ENCODE measurements at places on chromosomes 7 and 10.

DNA sequence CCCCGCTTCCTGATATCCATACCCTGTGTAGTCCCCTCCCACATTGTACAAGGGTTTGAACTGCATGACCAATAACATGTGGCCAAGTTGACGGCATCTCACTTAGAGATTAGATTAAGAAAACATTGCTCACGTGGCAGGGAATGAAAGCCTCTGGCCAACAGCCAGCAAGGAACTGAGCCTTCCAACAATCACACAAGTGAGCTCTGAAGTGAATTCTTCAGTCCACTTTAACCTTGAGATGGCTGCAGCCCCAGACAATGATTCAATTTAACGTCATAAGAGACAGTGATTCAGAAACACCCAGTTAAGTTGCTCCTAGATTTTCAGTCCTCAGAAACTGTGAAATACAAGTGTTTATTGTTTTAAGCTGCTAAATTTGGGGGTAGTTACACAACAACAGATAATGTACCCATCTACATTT is 165.9 kb upstream of the PLXNA4 start:
- DNase-seq: no peak
- no peak overlapping the region for H3K4me3 ChIP-seq
- no peaks in the 10 kb centered on the region for H3K4me1 ChIP-seq
- H3K36me3 ChIP-seq: no peaks in the 10 kb centered on the region
- no peak overlapping the region for H3K27ac ChIP-seq

DNA sequence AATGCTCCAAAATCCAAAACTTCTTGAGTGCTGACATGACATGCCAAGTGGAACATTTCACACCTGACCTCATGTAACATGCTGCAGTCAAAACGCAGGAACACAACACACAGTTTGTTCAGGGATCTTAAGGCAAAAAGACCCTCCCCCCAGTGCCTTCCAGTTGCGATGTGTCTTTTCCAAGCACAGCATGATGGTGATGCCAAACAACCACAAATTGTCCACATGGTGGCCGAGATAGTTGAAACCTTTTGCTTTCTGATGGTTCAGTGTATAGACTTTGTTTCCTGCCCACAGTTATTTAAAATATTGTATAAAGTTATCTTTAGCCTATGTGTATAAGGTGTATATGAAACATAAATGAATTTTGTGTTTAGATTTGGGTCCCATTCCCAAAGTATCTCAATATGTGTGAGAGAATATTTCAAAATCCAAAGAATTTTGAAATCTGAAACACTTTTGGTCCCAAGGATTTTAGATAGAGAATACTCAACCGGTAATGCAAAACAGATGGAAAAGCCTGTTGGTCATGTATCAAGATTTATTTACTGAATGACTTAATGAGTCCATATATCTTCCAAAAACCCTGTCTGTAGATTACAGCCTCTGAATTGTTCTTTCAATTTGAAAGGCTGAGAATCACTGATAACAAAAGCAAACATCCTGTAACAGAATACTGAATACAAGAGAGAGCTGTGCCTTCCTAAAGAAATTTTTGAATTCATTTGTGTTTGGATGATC is 93.4 kb upstream of the OIT3 start:
- no peak overlapping the region for H3K27ac ChIP-seq
- no peaks in the 10 kb centered on the region for H3K36me3 ChIP-seq
- no peaks in the 10 kb centered on the region for H3K27me3 ChIP-seq
- peaks cover 3% of the 10 kb centered on the region for H3K4me1 ChIP-seq
- no peak overlapping the region for H3K4me3 ChIP-seq
- DNase-seq: no peak

- no peak for DNase-seq
- no peaks in the 10 kb centered on the region for H3K27me3 ChIP-seq
- no peaks in the 10 kb centered on the region for H3K4me1 ChIP-seq
- H3K27ac ChIP-seq: no peak overlapping the region
Measured at GRCh38 chr10:129768437-129769355, 195.4 kb downstream of the EBF3 start.

GRCh38 chr7:78441737-78442136 is 643.2 kb downstream of the PHTF2 start:
- DNase-seq: no peak
- H3K27me3 ChIP-seq: no peaks in the 10 kb centered on the region
- no peak overlapping the region for H3K27ac ChIP-seq
- H3K4me3 ChIP-seq: no peak overlapping the region
- no peaks in the 10 kb centered on the region for H3K4me1 ChIP-seq

- peaks cover 64% of the 10 kb centered on the region for H3K27me3 ChIP-seq
- DNase-seq: no peak
- peak overlapping the region; percentile 10 for H3K4me3 ChIP-seq
- H3K4me1 ChIP-seq: peaks cover 67% of the 10 kb centered on the region
- H3K27ac ChIP-seq: no peak overlapping the region
Measured at GRCh38 chr7:155997431-155998327, 185.4 kb upstream of the SHH start.

GRCh38 chr10:51433949-51434475 is 265.4 kb downstream of the CSTF2T start:
- no peaks in the 10 kb centered on the region for H3K4me1 ChIP-seq
- H3K27me3 ChIP-seq: no peaks in the 10 kb centered on the region
- no peak for DNase-seq
- H3K36me3 ChIP-seq: no peaks in the 10 kb centered on the region

- H3K27me3 ChIP-seq: peaks cover 24% of the 10 kb centered on the region
- H3K36me3 ChIP-seq: no peaks in the 10 kb centered on the region
- no peaks in the 10 kb centered on the region for H3K4me1 ChIP-seq
- H3K27ac ChIP-seq: no peak overlapping the region
Measured at GRCh38 chr10:1449572-1450205, 287.6 kb downstream of the ADARB2 start.

DNA sequence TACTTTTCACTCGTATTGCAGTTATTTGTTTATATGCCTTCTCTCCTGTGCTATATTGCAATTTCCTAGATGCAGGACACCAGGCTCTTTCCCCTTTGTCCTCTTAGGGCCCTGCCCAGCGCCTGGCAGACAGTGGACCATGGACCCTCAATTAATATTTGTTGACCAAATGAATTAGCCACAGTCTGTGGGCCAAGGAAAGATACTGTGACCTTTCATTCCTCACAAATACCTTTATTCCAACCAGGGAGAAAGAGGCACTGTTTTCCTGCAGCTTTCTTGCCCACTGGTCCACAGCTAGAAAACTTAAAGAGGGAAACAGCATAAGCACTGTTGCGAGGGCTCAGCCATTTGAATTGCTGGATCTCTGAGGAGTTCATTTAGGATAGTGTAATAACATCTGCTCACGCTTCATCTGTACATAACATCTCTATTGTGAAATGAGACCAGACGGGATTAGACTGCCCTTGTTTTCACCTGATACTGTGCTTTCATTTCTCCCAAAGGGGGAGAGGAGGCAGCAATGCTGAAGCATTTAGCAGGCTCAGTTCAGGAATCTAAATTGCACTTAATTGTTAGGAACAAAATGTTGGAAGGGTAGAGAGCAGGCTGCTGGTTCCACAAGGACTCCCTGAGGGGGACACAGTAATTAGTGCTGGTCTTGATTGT is 46.7 kb downstream of the TNS3 start:
- no peak overlapping the region for H3K27ac ChIP-seq
- no peaks in the 10 kb centered on the region for H3K36me3 ChIP-seq
- no peak for DNase-seq
- no peaks in the 10 kb centered on the region for H3K4me1 ChIP-seq
- peaks cover 2% of the 10 kb centered on the region for H3K27me3 ChIP-seq
- H3K4me3 ChIP-seq: no peak overlapping the region

DNA sequence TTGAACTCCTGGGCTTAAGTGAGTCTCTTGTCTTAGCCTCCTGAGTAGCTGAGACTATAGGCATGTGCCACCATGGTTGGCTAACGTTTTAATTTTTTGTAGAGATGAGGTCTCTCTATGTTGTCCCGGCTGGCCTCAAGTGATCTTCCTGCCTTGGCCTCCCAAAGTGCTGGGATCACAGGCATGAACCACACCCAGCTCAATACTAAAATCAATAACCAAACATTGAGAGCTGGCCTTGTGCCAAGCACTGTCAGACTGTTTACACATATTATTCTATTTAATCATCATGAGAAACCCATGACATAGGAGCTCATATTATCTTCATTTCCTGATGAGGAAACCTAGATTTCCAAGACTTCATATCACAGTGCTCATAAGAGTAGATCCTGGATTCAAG is 251.2 kb downstream of the BAMBI start:
- H3K27me3 ChIP-seq: peaks cover 14% of the 10 kb centered on the region
- H3K4me3 ChIP-seq: no peak overlapping the region
- no peak overlapping the region for H3K27ac ChIP-seq
- no peaks in the 10 kb centered on the region for H3K36me3 ChIP-seq
- no peaks in the 10 kb centered on the region for H3K4me1 ChIP-seq

- H3K27ac ChIP-seq: no peak overlapping the region
- no peaks in the 10 kb centered on the region for H3K27me3 ChIP-seq
- H3K36me3 ChIP-seq: no peaks in the 10 kb centered on the region
Measured at GRCh38 chr10:107589081-107589480, 424.6 kb upstream of the SORCS1 start.

GRCh38 chr10:105793071-105793470 is 1152.0 kb downstream of the SORCS3 start:
- H3K36me3 ChIP-seq: no peaks in the 10 kb centered on the region
- H3K27ac ChIP-seq: no peak overlapping the region
- no peak overlapping the region for H3K4me3 ChIP-seq

GRCh38 chr7:116953906-116954838 is 871 bp downstream of the ST7 start:
- no peaks in the 10 kb centered on the region for H3K27me3 ChIP-seq
- H3K36me3 ChIP-seq: no peaks in the 10 kb centered on the region
- peak overlapping the region; percentile 98 for H3K4me3 ChIP-seq
- no peak overlapping the region for H3K27ac ChIP-seq
- peak; percentile 6 for DNase-seq

- H3K27ac ChIP-seq: no peak overlapping the region
- no peak overlapping the region for H3K4me3 ChIP-seq
- H3K36me3 ChIP-seq: no peaks in the 10 kb centered on the region
- no peak for DNase-seq
- peaks cover 6% of the 10 kb centered on the region for H3K4me1 ChIP-seq
Measured at GRCh38 chr7:138666385-138666784, 34.8 kb downstream of the SVOPL start.

- no peak overlapping the region for H3K4me3 ChIP-seq
- DNase-seq: no peak
- no peak overlapping the region for H3K27ac ChIP-seq
Measured at GRCh38 chr10:3747248-3747960, 37.6 kb downstream of the KLF6 start.

DNA sequence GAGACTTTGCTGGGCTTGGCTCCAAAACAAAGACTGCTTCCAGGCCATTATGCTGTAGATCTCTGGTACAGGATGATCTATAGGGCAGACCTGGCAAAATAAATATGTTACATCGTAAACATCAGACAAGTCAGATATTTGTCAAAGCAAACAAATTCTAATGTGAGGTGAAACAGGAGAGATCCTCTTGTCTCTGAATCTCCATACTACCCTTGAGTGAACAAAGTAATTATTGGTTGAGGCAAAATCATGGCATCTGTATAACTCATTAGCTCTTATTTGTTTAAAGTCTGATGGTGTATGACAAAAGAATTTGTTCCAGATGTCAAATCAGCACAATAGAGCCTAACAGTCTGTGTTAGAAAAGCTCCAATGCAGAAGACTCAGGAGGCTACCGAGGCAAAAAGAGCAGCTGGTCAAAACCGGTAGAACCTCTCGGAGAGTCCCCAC is 1291.5 kb downstream of the TYW1 start:
- no peak overlapping the region for H3K4me3 ChIP-seq
- DNase-seq: no peak
- H3K36me3 ChIP-seq: no peaks in the 10 kb centered on the region

GRCh38 chr7:99083733-99084132 is 60.2 kb downstream of the SMURF1 start:
- H3K4me1 ChIP-seq: peaks cover 6% of the 10 kb centered on the region

- no peaks in the 10 kb centered on the region for H3K4me1 ChIP-seq
- no peaks in the 10 kb centered on the region for H3K36me3 ChIP-seq
- H3K27me3 ChIP-seq: peaks cover 17% of the 10 kb centered on the region
- DNase-seq: no peak
- no peak overlapping the region for H3K4me3 ChIP-seq
- H3K27ac ChIP-seq: no peak overlapping the region
Measured at GRCh38 chr7:88302486-88302885, 4.2 kb downstream of the STEAP4 start.

GRCh38 chr7:97024209-97025129 is at the start of gene DLX5:
DLX5 (minus strand) TSS chr7:97024831; CDS start chr7:97024623, 208 bp downstream.
- peaks cover 4% of the 10 kb centered on the region for H3K4me1 ChIP-seq
- H3K27ac ChIP-seq: no peak within 1 kb of the TSS
- H3K4me3 ChIP-seq: peak within 1 kb of the TSS; percentile 1

Data from T-cell (primary cell).